Left lung (tissue), 14 donors: ENCODE measurements at places on chromosomes 12 and 14. TPM values are rescaled to one million over a fixed set of nuclear protein-coding genes. Genes with fewer than 3 reads are reported as not detected.

Gene METTL3
- 96.9 TPM for polyA plus RNA-seq

- DNase-seq: no peak
Measured at GRCh38 chr12:10409392-10409791, at the start of gene KLRC4. TSS of gene KLRC4 (minus strand) at chr12:10409757. CDS start at chr12:10409575, 182 bp downstream.

- DNase-seq: no peak
Measured at GRCh38 chr12:54036620-54037359, 3.9 kb downstream of the HOXC5 start.

GRCh38 chr12:39441963-39442830 lies 723 bp downstream of the KIF21A start:
- peak; percentile 25 for DNase-seq

Gene FIGNL2
- 1.0 TPM for polyA plus RNA-seq

DNA sequence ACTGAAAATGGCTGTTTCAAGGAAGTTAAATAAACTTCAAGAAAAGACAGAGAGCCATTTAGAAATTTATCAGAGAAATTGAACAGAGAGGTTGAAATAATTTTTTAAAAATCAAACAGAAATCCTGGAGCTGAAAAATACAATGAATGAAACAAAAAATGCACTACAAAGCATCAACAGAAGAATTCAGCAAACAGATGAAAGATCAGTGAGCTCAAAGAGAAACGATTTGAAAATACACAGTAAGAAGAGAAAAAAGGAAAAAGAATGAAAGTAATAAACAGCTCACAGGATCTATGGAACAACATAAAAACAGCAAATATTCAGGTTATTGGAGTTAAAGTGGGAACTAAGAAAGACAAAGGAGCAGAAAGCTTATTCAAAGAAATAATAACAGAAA lies 26.2 kb downstream of the COX16 start:
- DNase-seq: no peak

DNA sequence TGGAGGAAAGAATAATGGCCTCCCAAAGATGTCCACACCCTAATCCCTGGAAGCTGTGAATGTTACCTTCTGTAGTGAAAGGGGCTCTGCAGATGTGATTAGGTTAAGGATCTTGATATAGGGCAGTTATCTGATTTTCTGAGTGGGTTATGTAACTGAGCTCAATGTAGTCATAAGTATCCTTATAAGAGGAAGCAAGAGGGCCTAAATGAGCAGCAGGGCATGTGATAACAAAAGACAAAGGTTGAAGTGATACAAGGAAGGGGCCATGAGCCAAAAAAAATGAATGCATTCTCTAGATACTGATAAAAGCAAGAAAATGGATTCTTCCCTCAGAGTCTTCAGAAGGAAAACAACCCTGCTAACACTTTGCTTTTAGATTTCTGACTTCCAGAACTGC lies 78.8 kb downstream of the OSBPL8 start:
- DNase-seq: no peak

- DNase-seq: no peak
Measured at GRCh38 chr12:8572507-8572906, 31.8 kb upstream of the CLEC4E start.

- DNase-seq: no peak
Measured at GRCh38 chr14:35154016-35154415, 31.7 kb downstream of the PRORP start.

- no peak for DNase-seq
Measured at GRCh38 chr12:117139025-117139717, 40.0 kb upstream of the TESC start.

GRCh38 chr12:122452701-122453285 lies 30.3 kb upstream of the CLIP1 start:
- no peak for DNase-seq

Gene TSPAN11
- polyA plus RNA-seq: 15.4 TPM

Gene PGAM5
- polyA plus RNA-seq: 15.5 TPM

GRCh38 chr12:60849723-60850122 lies 1253.9 kb downstream of the SLC16A7 start:
- DNase-seq: no peak

DNA sequence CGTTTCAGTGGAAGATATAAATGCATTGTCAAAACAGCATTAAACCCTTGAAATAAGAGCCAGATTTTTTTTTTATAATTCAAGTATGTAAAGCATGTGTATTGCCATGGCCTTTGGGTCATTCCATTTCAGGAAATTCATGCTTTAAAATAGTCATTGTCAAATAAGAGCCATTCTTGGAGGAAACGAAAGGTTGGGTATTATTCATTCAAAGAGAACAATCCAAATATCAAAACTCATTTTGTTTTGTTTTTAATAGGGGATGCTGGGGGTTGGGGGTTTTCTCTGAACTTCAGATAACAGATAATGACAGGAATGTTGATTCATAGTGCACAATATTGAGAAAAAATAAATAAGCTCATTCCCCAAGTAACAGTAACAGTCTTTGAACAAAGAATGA lies 174.4 kb upstream of the NUDT4 start:
- DNase-seq: no peak

DNA sequence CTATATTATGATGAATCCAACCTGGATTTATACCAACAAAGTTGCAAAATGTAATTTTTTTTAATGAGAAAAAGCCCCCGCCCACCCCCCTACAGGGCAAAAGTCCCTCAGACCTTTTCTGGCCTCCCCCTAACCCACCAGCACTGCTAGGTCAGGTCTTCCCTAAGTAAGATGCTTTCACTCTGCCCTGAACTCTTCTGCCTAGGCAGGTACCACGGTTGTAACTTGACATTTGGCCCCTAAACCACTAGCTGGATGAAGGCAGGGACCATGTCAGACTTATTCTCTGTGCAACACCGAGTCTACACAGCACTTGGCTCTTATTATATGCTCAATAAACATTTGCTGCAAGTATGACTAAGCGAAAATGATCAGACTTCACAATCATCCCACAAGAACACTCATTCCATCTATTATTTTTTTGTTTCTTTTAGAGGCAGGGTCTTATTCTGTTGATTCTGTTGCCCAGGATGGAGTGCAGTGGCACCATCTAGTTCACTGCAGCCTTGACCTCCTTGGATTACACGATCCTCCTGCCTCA lies 63.2 kb downstream of the SPRING1 start:
- DNase-seq: no peak

GRCh38 chr12:14948672-14949071 lies 10.3 kb upstream of the ERP27 start:
- DNase-seq: no peak

DNA sequence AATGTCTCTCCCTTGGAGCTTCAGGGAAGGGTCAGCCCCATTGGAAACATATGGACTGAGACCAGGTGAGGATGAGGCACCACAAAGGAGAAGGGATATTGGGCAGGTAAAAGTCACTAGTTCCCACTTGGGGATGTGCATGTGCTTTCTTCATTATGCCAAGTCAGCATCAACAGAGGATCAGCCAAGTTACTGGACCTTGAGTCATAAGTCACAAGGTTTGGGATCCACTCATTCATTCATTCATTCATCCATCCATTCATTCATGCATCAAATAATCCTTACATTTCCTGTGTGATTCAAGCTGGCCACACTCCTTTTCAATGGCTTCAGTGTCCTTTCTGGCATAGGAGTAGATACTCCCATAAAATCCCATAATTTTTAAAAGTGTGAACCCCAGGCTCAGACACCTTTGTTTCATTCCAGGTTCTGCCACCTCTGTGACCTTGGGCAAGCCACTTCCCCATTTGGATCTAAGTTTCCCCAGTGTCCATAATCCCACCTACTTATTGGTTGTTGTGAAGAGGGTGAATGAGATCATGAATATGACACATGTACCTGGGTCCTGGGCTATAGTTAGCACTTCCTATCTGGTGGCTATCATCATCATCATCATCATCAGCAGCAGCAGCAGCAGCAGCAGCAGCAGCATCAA lies 162.1 kb upstream of the LHX5 start:
- DNase-seq: no peak

- DNase-seq: no peak
Measured at GRCh38 chr14:85263916-85264675, 265.8 kb upstream of the FLRT2 start.

DNA sequence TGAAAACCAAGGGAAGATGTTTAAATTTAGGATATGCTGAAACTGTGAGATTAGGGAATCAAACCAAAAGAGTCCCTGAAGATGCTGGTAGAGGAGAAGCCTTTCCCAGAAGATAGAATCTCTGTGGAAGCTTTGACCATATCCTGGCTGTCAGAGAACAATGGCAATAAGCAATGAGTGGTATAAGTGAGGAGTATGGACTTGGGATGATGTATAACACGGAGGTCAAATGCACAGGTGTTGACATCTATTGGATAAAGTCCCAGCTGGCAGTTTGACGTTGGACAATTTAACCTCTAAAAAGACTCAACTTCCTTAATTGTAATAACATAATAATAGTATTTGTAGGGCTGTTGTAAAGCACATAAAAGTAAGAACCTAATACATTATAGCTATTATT lies 30.1 kb upstream of the CLEC14A start:
- DNase-seq: no peak

Gene GLIPR1L1
- polyA plus RNA-seq: 0.21 TPM

DNA sequence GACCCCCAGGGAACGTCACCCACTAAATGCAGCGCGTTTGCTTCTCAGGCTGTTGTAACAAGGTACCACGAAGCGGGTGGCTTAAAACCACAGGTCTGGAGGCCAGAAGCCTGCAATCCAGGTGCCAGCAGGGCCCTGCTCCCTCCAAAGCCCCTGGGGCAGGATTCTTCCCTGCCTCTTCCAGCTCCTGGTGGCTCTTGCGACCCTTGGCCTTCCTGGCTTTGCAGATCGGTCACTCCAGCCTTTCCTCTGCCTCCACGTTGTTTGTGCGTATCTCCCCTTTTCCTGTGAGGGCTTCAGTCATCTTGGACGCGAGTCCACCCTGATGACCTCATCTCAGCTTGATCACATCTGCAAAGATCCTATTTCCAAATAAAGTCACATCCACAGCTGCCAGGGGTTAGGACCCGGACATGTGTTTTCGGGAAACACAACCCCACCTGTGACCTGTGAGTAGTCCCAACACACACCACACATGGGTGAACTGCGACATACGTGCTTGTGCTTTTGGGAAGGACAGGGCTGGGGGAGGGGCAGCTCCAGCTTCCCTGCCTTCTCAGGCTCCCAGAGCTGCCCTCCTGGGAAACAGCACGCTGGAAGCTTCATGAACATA lies 114.5 kb upstream of the NCOR2 start:
- DNase-seq: no peak

- DNase-seq: no peak
Measured at GRCh38 chr14:41062826-41063225, 543.9 kb upstream of the LRFN5 start.

Gene CCNK
- polyA plus RNA-seq: 46.0 TPM

GRCh38 chr14:91249841-91250616 lies 5.5 kb upstream of the GPR68 start:
- DNase-seq: no peak
